ENCODE measurements at places on chromosomes 2 and 18.

DNA sequence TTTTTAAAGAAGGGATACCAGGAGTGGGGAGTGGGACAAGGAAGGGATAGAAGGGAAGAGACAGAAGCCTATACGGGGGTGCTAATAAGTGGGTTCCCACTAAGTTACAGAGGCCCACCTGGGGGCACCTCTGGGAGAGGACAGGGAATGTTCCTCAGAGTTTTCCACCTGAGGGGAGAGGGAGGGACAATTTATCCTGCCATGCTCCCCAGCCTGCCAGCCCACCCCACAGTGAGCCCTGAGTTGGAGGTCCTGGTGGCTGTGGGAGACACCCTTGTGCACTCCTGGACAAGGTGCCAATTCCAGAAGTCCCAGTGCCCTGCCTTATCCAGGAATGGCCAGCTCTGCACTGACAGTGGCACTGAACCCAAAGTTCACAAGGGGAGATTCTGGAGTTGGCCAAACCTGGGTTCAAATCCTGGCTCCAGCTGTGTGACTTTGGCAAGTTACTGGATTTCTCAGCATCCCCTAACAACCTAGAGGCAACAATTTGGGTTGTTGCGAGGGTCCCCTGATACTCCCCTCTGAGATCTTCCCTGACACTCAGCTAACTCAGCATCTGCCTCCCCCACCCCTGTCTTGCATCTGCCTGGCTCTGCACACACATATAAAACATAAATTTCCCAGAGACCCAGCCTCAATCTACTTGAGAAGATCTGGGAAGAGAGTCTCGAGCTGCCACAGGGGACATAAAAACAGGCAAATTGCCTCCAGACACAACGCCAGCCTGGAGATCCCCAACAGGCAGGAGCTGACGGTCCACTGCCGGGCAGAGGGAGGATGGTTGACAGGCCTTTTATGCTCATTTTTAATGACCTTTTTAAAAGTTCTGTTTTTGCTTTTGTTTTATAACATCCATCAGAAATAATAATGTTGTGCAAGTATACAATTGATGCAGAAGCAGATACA lies 98.7 kb upstream of the ST3GAL5 start:
- peak; percentile 62 for DNase-seq

DNA sequence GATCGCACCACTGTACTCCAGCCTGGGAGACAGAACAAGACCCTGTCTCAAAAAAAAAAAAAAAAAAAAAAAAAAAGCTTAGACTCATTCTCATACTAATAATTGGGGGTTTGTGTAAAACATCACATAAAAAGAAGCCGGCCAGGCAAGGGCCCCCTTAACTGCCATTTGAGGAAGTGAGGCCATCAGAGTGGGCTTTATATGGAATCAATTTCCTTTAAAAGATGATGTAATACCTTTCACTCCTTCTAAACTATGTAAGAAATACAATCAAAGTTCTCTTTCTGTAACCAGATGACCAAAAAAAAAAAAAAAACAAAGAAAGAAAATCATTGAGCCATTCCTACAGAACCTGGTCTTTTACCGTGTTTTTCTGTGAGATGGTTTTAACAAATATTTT lies 13.1 kb upstream of the GPR55 start:
- DNase-seq: no peak

DNA sequence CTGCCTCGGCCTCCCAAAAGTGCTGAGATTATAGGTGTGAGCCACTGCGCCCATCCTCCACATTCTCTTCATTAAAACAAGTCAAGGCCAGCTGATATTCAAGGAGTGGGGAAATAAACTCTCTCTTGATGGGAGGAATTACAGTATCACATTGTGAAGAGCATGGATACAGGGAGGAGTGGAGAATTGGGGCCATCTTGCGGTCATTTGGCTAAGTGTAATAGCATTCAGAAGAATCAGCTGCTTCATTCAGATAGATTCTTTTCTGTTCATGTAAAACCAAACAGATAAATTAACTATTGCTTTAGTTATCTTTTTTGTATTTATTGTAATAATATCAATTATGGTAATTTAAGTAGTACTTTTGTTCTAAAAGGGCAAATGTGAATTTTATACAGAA lies 156.3 kb downstream of the UBR3 start:
- no peak for DNase-seq

GRCh38 chr2:220034426-220035130 lies 407.1 kb downstream of the SLC4A3 start:
- no peak for DNase-seq

DNA sequence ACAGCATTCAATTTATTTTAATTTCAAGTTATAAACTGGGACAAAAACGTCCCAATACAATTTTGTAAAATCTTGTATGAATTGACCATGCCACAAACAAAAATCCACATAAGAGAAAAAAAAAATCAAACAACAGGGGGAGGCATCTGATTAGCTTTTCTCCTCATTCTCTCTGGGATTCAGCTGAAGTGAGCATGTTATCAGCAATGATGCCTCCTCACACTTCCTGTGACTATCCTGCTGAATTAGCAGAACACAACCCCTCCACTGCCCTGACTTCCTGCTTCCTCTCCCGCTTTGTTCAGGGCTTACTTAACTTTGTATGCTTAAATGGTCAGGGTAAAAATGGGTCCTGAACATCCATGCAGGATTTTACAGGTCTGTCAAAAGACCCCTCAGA lies 132.2 kb upstream of the ITGB6 start:
- no peak for DNase-seq

DNA sequence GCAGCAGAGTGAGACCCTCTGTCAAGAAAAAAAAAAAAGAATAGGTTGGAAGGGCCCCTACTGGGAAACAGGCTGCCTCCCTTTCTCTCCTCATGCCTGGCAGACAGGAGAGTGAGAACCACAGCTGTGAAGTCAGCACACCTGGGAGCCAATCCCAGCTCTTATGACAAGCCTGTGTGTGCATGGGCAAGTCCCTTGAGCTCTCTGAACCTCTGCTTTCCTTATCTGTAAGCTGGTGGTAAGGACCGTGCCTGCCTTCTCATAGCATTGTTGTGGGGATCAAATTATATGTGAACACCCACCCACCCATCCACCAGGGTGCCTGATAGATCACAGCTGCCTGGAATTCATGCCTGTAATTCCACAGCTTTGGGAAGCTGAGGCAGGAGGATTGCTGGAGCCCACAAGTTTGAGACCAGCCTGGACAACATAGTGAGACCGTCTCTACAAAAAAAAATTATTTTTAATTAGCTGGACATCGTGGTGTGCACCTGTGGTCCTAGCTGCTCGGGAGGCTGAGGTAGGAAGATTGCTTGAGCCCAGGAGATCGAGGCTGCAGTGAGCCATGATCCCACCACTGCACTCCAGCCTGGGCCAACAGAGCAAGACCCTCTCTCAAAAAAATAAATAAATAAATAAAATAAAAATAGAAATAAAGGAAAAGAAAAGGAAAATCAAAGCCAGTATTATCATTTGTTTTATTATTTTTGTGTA lies 66.9 kb upstream of the MCFD2 start:
- DNase-seq: no peak

DNA sequence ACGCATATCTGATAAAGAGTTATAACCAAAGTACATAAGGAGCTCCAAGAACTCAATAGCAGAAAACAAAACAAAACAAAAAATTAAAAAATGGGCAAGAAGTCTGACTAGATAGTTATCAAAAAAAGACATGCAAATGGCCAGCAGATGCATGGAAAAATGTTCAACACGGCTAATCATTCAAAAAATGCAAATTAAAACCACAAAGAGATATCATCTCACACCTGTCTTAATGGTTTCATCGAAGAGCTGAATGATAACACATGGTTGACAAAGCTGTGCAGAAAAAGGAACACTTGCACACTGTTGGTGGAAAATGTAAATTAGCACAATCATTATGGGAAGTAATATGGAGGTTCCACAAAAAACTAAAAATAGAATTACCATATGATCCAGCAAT lies 751.3 kb upstream of the POU3F3 start:
- DNase-seq: no peak

GRCh38 chr2:188276255-188276654 lies 15.4 kb upstream of the GULP1 start:
- DNase-seq: no peak

- no peak for DNase-seq
Observed at GRCh38 chr18:66555585-66555984, 48.3 kb downstream of the CDH19 start.

- DNase-seq: no peak
Observed at GRCh38 chr2:96144481-96145035, 682 bp downstream of the DUSP2 start.

GRCh38 chr2:66445076-66445924 lies 10.4 kb downstream of the MEIS1 start:
- DNase-seq: no peak

- peak; percentile 75 for DNase-seq
Observed at GRCh38 chr2:238594796-238595749, 168.3 kb downstream of the ASB1 start.

- no peak for DNase-seq
Observed at GRCh38 chr2:240278661-240279060, 138.2 kb upstream of the OTOS start.

GRCh38 chr18:10377956-10378355 lies 76.5 kb upstream of the APCDD1 start:
- DNase-seq: no peak

DNA sequence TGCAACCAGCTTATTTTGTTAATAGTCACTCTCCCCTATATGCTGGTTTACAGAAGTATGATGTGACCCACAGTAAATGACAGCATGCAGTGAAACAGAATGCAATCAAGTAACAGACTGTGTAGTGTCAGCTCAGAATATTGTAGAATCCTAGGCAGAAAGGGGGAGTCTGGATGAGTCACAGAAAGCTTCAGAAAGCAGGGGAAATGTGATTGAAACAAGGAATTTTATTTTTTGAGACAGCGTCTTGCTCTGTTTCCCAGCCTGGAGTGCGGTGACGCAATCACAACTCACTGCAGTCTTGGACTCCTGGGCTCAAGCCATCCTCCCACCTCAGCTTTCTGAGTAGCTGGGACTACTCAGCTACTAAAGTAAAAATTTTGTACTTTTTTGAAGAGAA lies 219.9 kb upstream of the FBXO11 start:
- DNase-seq: no peak

- DNase-seq: no peak
Observed at GRCh38 chr18:30623401-30624065, 419.0 kb downstream of the DSC3 start.

- DNase-seq: no peak
Observed at GRCh38 chr18:32138332-32138982, 46.8 kb downstream of the RNF138 start.

- no peak for DNase-seq
Observed at GRCh38 chr2:120660056-120660694, 75.5 kb upstream of the GLI2 start.

DNA sequence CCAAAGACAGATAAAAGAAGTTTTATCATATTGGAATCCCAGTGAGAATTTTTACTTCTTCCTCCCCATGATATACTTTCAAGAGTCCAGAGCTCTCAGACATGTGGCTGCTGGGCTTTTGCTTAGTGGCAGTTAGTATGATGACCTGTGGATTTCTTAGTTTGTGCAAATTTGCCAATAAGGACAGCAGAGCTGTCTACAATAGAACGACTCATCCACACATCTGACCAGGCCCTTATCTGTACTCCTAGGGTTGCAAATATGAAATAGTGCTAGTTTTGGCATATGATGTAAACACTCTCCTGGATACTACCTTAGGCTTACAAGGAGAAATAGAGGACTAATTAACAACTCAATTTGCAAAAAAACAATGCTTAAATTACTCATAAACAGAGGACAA lies 758.4 kb upstream of the TMEFF2 start:
- DNase-seq: no peak

- no peak for DNase-seq
Observed at GRCh38 chr2:235900631-235901030, 267.6 kb downstream of the GBX2 start.

- DNase-seq: peak; percentile 83
Observed at GRCh38 chr2:240925191-240925567, 19.0 kb downstream of the CROCC2 start.

DNA sequence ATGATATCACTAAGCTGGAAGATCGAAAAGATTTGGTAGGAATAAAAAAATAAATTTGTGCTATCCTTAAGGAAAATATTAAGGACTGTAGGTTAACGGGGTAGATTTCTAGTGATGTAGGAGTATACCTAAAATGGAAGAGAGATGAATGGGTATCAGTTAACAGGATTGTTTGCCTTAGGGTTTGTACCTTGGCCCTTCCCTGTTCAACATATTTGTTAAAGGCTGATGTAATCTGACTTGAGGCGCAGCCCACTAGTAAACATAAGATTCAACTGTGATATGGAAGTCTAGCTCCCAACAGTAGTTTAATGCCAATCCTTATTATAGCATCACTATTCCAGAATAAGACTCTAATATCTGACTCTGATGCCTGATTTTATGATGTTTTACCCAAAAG lies 685.2 kb downstream of the DCC start:
- no peak for DNase-seq

DNA sequence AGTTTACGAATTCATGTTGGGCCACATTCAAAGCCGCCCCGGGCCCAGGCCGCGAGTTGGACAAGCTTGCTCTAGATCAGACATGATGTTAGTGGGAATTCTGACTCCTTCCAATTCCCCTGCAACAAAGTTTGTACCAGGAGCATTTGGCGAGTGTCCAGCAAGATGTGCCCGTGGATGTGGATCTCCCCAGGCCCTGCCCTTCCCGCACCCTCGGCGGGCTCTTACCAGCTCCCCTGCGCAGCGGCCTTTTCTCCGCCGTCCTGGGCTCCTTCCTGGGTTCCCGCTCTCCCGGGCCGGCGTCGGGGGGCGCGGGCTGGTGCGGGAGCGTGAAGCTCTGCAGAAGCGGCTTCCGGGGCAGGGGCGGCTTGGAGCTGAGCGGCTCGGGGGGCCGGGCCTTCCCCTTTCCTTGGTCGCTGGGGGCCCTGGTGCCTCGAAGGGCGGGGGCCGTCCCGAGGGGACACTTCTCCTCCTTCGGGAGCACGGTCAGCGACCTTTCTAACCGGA lies 90.8 kb upstream of the MGAT4A start:
- no peak for DNase-seq

DNA sequence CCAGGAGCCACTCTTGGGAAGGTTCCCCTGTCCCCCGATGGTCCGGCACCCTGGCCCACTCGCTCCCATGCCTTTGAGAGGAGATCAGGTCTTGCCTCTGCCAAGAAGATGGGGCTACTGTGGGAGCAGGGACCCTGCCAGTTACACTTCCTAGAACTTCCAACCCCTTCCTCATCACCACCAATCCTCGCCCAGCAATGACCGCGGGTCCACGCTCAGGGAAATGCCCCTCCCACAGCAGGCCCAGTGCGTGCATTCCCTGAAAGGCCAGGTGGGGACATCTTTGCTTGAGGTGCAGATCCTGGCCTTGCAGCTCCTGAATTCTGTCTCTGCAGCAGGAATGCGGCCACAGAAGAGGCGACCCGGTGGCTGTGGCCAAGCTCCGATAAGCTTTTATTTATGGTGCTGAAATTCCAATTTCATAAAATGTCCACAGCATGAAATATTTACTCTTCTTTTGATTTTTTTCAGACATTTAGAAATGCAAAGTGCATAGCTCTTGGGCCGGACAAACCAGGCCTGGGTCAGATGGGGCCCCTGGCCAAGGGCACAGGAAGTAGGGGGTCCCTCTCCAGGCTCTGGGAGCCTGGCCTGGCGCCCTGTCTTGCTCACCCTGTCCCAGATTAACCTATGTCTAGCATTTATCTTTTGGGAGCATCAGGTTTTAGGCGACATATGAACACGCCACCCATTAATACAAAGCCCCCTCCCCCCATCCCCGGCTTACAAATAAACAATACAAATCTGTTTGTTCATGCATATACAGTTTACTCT lies 29.8 kb downstream of the PXDN start:
- DNase-seq: no peak

GRCh38 chr2:142131010-142131669 lies at the start of gene LRP1B:
LRP1B (minus strand) TSS chr2:142131016; CDS start chr2:142130729, 287 bp downstream.
- DNase-seq: no peak

GRCh38 chr2:12442476-12442847 lies 274.3 kb upstream of the TRIB2 start:
- DNase-seq: no peak

GRCh38 chr2:218857371-218858137 lies 2.1 kb upstream of the WNT6 start:
- no peak for DNase-seq
